Stimulated activated CD4-positive, alpha-beta T cell treated with anti-CD3 and anti-CD28 coated beads, Interleukin-1b, Interleukin-23, amount 100 ng/mL, for 4 hours (primary cell): ENCODE measurements at places on chromosomes 7 and 10.

DNA sequence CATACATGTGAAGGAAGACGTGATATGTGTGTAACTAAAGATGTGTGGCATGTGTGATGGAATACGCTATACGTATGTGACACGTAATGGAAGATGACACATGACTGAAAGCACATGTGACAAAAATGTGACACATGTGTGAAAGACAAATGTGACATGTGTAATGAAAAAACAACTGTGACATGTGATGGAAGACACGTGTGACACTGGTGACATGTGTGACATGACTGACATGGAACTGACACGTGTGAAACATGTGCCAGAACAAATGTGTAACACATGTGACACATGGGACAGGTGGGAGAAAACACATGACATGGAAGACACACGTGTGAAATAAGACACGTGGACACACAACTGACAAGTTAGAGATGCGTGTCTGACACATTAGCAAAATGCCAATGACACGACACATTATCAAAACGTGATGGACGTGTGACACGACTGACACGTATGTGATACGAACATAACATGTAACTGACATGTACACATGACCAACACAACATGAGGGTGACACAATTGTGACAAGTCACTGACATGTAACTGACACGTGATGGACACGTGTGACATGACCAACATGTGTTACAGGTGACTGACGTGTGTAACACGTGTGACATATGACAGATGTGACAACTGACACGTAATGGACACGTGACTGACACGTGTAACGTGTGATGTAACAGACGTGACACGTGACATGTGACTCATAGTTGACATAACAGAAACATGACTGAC is 24.4 kb downstream of the CRPPA start:
- no peak for DNase-seq

- no peak for DNase-seq
Observed at GRCh38 chr7:142440906-142441411, 183.1 kb upstream of the PRSS58 start.

DNA sequence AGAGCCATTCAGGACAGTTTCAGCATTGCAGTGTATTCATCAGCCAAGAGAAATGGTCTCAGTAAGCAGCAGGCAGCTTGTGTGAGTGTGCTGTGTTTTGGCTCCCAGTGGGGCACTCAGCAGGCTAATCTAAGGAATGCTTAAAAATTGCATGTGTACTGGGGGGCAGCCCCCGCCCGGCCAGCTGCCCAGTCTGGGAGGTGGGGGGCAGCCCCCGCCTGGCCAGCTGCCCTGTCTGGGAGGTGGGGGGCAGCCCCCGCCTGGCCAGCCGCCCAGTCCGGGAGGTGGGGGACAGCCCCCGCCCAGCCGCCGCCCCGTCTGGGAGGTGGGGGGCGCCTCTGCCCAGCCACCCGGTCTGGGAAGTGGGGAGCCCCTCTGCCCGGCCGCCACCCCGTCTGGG is 116.2 kb downstream of the GRID1 start:
- DNase-seq = no peak

DNA sequence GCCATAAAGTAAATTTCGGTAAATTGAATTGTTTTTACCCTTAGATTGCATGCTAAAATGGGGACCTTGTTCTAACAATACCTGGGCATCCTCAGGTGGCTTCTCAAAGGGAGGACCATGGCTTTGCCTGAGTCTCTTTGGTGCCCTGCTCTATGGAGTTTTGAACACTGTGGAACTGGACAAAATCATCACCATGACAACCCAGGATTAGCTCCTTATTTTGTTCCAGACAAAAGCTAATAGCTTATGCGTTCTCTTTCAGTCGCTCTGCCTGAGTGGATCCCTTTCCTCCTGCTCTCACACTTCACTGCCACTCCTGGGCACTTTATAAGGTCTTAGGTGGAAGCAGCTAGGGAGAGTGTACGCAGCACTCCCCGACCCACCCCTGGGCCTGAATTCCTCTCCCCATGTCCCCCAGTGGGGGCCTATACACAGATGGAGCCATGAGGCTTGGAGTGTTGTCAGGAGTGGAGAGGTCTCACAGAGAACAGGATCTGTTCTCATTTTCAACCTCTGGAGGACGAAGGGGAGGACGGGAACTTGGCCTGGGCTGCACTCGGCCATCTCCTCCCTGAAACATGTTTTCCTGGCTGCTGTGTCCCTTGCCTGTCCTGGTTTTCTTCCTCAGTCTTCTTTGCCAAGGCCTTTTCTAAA is 19.0 kb downstream of the ADCYAP1R1 start:
- no peak for DNase-seq

GRCh38 chr10:1057106-1057657 is 997 bp downstream of the WDR37 start:
- no peak for DNase-seq

GRCh38 chr7:116176226-116176625 is 34.1 kb upstream of the TES start:
- DNase-seq = no peak

DNA sequence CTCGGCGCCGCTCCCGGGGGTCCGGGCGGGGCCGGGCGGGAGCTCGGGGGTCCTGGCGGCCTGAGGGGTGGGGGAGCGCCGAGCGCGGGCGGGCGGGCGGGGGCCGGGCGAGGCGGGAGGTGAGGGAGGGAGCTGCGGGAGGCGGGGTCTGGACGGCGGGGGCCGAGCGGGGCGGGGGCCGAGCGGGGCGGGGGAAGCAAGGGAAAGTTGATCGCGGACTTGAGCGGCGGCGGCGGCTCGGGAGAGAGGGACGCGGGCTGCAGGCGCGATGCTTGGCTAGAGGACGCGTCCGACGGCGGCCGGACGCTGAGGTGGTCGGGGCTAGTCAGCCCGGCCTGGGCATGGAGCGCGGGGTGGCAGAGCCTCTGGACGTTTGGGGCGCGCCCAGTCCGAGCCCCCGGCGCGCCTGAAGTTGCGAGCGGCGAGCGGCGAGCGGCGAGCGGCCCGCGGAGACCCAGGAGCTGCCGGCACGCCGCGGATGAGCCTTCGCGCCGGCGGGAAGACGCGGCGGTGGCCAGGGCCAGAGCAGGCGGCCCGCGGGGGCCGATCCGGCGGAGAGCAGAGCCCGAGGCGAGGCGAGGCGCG is at the start of gene CDH23:
Gene CDH23, plus strand, starts transcription at position 210 of the 585 bp plus-strand sequence. CDS start 42,912 bp downstream, outside the sequence.
- no peak for DNase-seq

DNA sequence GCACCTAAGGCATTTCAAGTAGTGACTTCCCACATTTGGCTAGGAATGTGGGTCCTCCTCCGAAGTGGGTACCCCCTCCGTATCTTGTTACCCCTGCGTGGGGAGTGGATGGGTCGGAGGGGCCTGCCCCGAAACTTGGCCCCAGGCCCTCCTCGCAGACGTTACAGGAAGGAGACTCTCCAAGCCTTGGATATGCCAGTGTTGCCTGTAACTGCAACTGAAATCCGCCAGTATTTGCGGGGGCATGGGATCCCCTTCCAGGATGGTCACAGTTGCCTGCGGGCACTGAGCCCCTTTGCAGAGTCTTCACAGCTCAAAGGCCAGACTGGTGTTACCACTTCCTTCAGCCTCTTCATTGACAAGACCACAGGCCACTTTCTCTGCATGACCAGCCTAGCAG is 823 bp downstream of the TWNK start:
- DNase-seq = no peak

- DNase-seq = no peak
Observed at GRCh38 chr10:62422068-62422590, 48.0 kb downstream of the ZNF365 start.

DNA sequence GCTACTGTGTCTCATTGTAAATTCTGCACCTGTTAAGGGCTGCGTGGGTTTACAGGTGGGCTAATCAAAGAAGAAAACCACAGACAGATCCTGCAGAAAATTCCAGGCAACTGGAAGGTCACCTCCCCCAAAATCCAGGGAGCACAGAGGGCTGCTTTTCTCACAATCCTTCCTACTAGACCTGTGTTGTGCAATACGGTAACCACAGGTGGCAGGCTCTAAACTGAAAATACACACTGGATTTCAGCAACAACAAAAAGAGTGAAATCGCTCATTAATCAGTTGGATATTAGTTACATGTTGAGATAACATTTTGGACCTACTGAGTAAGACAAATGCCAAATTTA is 83.2 kb downstream of the SLC16A9 start:
- DNase-seq = no peak

GRCh38 chr10:121312587-121312986 is 285.7 kb downstream of the FGFR2 start:
- no peak for DNase-seq
